Naive B cell (primary cell): ENCODE measurements at places on chromosomes 11 and 22.

GRCh38 chr22:38298312-38299005 lies 18.8 kb downstream of the CSNK1E start:
- peak; percentile 36 for DNase-seq

- DNase-seq = no peak
These were observed 5.3 kb upstream of the CARD18 start for GRCh38 chr11:105144887-105145286.

DNA sequence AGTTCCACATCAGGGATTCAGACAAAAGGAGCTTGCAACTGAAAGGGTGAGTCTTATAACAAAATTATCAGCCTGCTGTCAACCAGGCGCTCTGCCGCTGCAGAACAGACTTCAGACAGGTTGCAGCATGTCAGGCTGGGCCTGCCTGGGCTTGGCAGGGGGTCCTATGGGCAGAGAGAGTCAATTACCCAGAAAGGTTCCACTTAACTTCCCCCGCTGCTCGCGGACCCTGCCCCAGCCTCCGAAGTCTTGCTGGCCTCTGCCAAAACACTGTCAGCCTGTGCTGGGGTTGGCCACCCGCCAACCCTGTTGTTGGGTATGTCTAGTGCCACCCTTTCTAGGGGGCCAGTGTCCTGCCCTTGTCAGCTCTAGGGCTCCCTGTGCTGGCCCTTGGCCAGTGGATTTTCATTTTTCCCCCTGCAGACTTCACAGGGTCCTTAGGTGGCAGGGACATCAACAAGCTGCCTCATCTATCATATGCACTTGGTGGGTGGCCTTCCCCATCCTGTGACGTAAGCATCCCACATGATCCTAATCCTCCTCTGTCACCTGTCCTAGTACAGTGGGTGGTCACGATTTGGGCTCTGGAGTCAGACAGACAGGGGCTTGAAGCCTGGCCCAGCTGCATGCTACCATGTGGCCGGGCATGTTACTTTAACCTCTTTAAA lies 166.5 kb upstream of the CADM1 start:
- no peak for DNase-seq

- DNase-seq = no peak
These were observed 23.1 kb downstream of the MPPED1 start for GRCh38 chr22:43434928-43435311.

- DNase-seq = peak; percentile 51
These were observed 41.0 kb upstream of the PRDM11 start for GRCh38 chr11:45105233-45105983.

- DNase-seq = peak; percentile 65
These were observed 109.3 kb downstream of the GGTLC2 start for GRCh38 chr22:22753526-22754267.

DNA sequence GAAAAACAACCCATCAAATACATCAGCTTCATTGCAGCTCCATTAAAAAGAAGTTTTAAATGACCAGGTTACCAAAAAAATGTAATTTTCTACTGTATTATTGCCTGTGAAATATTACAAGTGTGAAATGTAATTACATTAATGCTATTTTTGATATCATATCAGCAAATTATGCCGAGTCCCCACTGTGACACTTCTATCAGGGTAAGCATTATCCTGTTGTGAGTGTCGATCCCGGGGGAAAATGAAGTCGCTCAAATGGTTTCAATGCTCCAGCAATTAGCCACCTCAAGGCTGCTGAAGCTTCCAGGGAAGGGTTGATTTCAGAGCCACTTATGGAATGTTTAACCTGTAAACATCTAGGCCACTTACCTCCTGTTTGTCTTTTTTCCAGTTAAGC lies 70.4 kb downstream of the RCN1 start:
- DNase-seq = no peak
